ENCODE measurements at places on chromosomes 7 and 10.
A peak's percentile ranks its signal among the peaks of the same experiment; 100 is the strongest.

- no peak for DNase-seq
Observed at GRCh38 chr10:72121389-72121788, 33.0 kb upstream of the SPOCK2 start.

GRCh38 chr10:77247031-77247990 is 390.3 kb downstream of the KCNMA1 start:
- DNase-seq, result no peak

DNA sequence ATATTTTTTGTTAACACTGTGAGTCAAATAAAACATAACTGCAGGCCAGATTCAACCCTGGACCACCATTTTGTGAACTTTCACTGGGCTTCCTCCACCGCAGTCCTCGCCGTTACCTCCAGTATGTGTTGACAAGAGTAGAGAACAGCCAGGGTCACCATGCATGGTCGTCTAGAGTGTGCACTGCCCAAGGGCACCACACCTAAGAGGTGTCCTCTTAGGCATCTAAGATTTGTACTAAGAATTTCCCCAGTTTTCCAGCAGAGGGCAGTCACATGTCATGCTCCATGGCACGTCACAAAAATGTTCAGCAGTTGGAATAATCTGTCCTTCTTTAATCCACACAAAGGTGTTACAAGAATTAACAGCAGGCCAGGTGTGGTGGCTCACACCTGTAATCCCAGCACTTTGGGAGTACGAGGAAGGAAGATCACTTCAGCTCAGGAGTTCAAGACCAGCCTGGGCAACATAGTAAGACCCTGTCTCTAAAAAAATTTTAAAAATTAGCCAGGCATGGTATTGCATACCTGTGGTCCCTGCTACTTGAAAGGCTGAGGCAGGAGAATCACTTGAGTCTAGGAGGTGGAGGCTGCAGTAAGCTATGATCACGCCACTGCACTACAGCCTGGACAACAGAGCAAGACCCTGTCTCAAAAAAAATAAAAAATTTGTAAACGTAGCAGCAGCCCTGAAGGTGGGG is 71.2 kb upstream of the FOXK1 start:
- peak; percentile 80 for DNase-seq

GRCh38 chr10:34489973-34490745 is 324.9 kb downstream of the PARD3 start:
- no peak for DNase-seq

- no peak for DNase-seq
Observed at GRCh38 chr10:97078261-97078937, 107.4 kb downstream of the SLIT1 start.
